ENCODE measurements at places on chromosomes 3 and 15.

- peak; percentile 53 for DNase-seq
Observed at GRCh38 chr3:48429317-48429959, 448 bp downstream of the PLXNB1 start.

DNA sequence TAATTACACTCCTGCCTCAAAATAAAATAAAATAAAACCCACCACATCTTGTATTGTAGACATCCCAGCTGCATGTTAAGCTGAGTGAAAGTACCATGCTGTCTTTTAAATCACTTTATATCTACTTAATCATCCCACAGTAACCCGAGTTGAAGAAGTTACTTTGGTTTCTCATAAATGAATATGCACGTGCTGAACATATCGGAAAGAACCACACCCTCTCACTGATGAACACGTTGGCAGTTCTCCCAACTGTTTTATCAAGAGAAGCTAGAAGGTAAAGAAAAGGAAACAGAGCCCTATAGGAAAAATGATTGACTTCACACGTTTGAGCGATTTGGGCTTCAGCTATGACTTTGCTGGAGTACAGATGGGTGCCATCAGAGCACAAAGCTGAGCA is 15.9 kb upstream of the TM4SF19 start:
- DNase-seq = no peak

GRCh38 chr3:46719044-46719565 is 1.4 kb upstream of the PRSS50 start:
- no peak for DNase-seq

DNA sequence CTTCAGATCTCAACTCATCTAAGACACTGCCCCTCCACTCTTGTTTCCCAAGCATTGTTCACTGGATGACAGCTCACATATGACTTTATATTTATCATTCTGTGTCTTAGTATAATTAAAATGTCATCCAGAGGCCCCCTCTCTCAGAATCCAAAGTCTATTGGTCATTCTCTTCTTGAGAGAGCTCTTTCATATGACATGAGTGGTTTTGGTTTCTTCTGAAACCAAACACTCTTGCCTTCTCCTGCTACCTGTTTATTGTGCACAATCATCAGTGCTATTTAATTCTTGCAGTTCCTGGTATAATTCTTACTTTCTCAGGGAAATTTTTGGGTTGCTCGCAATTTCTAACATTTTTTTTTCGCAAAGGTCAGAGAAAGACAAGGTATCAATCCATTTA is 249.5 kb downstream of the IL5RA start:
- DNase-seq = no peak

- DNase-seq = no peak
Observed at GRCh38 chr3:37701734-37702433, 159.8 kb upstream of the CTDSPL start.

- no peak for DNase-seq
Observed at GRCh38 chr3:26559227-26559626, 63.3 kb upstream of the LRRC3B start.

DNA sequence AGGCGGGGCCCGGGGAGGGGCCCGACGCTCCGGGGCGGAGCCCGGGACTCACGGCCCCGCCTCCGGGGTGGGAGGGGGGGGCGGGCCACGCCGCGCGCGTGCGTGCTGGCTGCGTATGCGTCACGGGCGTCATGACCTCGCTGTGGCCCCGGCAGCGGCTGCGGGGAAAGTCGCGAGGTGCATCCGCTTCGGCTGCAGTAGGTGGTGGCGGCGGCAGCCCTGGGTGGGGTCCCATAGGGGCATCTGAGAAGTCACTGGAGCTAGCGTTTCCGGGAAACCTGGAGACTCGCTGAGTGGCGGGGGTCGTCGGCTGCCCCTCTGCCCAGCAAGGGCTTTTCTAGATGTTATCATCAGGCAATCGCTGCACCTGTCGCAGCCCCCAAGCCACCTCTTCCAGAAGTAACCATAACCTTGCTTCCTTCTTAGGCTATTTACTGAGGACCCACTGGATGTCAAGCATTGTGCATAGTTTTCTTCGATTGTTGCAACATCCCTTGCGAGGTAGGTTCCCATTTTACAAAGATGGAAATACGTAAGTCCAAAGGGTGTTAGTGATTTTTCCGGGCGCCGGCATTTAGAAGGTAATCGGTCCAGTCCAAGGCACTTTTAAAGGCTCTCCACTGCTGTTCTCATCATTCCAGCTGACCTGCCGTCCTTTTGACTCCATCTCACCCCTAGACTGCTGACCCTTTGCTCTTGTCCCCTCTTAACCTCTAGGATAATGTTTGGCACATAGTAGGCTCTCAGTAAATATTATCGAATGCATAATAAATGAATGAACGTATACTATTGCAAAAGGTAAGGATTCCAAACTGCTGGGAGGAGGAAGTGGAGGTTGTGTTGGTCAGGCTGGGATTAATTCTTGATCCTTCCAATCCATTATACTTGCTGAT is at the start of gene GDPGP1:
Gene GDPGP1 (plus strand): TSS at position 114 of the 893 bp plus-strand sequence. CDS start 6,700 bp downstream, outside the sequence.
- DNase-seq = no peak

GRCh38 chr3:171585039-171585438 is 124.8 kb upstream of the TNIK start:
- no peak for DNase-seq

- no peak for DNase-seq
Observed at GRCh38 chr15:81901319-81901718, 144.5 kb downstream of the MEX3B start.

- no peak for DNase-seq
Observed at GRCh38 chr15:33209575-33210481, 15.3 kb upstream of the FMN1 start.

DNA sequence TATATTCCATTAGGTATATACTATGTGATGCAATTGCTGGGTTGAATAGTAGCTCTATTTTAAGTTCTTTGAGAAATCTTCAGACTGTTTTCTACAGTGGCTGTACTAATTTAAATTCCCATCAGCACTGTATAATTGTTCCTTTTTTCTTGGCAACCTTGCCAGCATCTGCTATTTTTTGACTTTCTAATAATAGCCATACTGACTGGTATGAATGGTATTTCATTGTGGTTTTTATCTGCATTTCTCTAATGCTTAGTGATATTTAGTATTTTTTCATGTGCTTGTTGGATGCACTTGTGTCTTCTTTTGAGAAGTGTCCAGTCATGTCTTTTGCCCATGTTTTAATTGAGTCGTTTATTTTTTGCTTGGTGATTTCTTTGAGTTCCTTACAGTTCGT is 145.1 kb upstream of the PLSCR5 start:
- no peak for DNase-seq

DNA sequence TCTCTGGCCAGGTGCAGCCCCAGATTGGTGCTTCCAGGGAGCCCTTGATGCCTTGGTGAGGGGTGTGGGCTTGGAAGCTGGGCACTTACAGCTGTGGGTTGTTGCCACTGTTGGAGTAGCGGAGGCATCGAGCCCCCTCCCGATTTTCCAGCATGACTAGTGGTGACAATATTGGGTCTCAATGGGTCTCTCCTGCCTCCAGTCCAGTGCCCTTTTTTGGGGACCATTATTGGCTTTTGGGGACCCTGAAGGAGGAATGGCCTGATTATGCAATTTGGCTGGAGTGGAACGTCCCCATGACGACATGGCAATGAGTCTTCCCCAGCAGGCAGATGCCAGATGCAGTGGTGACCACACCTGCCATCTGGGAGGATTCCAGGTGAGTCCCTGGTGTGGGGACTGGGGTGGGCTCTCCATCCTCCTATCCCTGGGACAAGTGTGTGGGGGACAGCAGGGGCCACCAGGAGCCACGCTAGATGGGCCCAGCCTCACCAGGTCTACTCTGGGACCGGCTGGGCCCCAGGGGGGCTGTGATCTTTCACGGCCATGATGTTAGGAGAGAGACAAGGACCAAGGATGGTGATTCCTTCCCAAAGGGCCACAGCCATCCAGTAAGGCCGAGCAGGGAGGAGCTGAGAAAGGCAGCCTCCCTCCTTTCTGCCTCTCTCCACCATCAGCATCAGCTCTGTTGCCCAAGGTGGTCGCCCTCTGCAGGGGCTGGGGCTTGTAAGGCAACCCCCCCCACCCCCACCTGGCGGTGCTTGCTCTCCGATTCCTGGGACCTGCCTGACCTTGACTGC is 196.8 kb downstream of the GOLGA6L6 start:
- no peak for DNase-seq

DNA sequence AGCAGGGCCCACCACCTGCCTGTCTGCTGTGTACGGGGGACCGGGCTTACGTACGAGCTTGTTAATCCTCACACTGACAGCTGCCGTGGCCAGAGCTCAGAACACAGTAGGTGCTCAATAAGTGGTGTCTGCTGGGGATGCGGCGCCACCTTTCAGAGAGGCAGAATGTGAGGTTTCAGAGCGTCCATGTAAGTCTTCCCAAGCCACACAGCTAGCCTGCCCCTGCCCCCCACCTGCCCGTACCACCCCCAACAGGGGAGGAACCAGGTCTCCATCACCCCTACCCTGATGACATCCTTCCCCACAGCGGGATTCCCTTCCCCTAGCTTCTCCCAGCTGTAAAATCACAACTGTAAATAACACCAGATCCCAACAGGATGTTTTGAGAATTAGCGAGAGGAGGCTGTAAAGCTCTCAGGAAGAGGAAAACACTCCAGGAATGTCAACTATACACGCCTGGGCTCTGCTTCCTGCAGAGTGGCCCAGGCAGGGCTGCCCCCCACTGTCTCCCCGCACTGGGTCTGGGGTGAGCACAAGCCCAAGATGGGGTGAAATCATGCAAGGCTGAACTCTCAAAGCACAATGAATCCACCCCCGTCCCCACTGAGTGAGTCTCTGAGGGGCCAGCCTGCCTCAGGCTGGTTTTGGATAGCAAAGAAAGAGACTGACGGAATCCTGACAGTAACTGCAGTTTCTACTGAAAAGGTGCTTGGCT is 250.1 kb upstream of the LYSMD4 start:
- DNase-seq = no peak

DNA sequence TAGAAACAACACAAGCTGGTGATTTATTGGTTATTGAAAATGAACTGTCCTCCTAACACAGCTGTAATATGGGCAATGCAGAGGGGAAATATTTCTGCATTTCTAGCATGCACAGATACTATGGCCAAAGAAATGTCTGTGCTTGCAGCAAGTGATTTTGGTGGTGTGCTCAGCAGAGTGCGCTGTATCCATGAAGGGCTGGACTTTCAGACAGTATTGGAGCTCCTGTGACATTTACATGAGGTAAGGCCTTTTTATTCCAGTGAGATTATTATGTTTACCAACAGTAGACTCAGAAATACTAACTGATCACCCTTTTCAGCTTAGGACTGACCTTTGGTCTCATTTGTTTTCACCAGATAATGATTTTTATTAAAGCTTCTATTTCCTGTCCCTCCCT is 1302.6 kb upstream of the EPHA6 start:
- no peak for DNase-seq

DNA sequence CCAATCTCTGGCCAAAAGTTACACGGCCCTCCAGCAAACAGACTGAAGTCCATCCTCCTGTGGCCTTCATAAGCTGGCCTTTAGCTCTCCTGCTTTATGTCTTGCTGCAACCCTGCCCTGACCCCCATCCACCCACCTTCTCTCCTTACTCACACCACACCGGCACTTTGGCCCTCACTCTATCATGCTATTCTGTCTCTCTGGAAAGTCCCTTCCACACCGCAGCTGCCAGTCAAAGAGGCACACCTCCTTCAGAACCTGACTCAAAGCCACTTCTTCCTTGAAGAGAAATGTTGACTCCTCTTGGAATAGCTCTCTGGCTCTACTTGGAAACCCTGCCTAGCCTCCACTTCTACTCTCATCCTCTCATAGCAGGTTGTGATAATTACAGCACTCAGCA is 4.5 kb downstream of the GPR156 start:
- DNase-seq = no peak

- DNase-seq = no peak
Observed at GRCh38 chr3:20125289-20125688, 60.7 kb downstream of the SGO1 start.

GRCh38 chr3:102060814-102061213 is 211.5 kb downstream of the NFKBIZ start:
- DNase-seq = no peak

DNA sequence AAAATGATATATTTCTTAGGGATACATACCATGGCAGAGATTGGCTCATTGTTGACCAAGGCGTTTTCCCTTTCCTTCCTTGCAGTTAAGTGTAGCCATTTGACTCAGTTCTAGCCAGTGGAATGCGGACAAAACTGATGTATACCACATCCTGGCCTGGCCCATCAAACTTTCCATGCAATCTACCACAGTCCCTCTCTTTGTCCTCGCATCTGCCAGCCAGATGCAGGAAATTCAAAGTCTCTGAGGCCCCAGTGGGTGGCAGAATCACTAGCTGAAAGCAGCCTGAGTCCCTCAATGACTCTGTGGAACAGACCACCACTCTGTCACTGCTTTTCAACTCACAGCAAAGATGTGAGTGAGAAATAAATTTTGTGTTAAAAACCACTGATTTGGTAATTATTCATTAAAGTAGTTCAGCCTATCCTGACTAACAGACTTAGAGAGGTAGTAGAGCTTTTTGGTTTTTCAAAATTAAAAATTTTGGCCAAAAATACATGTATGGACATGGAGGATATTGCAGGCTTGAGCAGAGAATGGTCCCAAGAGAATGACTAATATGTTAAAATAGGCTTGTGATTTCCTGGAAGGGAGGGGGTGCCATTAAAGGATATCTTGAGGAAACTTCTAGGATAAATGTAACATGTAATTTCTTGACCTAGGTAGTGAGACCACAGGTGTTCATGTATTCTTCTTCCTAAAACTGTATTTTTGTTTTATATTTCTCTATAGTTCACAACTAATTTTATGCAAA is 10.9 kb downstream of the LRRFIP2 start:
- DNase-seq = no peak

DNA sequence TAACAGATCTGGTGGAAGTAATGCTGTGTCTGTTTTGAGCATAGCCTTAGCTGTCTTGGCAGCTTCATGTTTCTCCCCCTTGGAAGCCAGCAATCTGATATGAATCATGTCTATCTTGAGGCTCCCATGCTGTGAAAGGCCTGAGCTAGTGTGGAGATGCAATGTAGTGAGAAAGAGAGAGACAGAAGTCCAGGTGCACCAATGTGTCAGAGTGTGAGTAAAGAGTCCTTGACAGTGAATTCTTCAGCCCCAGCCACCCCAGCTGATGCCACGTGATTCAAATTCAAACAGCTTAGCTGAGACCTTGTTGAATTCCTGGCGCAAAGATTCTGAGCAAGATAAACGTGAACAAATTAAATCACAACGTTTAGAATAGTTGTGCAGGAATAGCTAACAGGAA is 704.2 kb downstream of the EDEM1 start:
- no peak for DNase-seq

- DNase-seq = no peak
Observed at GRCh38 chr15:93034512-93034911, 54.5 kb downstream of the RGMA start.
